ENCODE measurements at places on chromosomes 2 and 18. TPM values are rescaled to one million over a fixed set of nuclear protein-coding genes. Genes with fewer than 3 reads are reported as not detected.

The CXCR4 gene
- 0.76 TPM for total RNA-seq

The PUS10 gene
- total RNA-seq, result 2.1 TPM

The MYO5B gene
- 9.4 TPM for total RNA-seq

The SCRN3 gene
- 13.2 TPM for total RNA-seq

The TWIST2 gene
- total RNA-seq, result 17.4 TPM

The PIK3C3 gene
- total RNA-seq, result 19.6 TPM

The KCNIP3 gene
- total RNA-seq, result 2.0 TPM

The SSB gene
- 179 TPM for total RNA-seq

The UGT1A5 gene
- total RNA-seq, result not detected

The FSIP2 gene
- total RNA-seq, result not detected

The HOXD9 gene
- total RNA-seq, result 1.8 TPM

The ANAPC1 gene
- total RNA-seq, result 27.4 TPM

The LBX2 gene
- total RNA-seq, result 3.0 TPM

The LOXHD1 gene
- not detected for total RNA-seq

The RAB6C gene
- total RNA-seq, result not detected

The METAP1D gene
- 2.7 TPM for total RNA-seq

The TRIM43 gene
- total RNA-seq, result not detected
